ENCODE measurements at places on chromosomes 3 and 15.

GRCh38 chr3:106089806-106090205, 221.0 kb upstream of the CBLB start:
- no peak for DNase-seq

- DNase-seq = peak; percentile 79
These were observed 315.1 kb upstream of the CBLB start for GRCh38 chr3:106183762-106184391.

- DNase-seq = no peak
These were observed 63.7 kb upstream of the DLG1 start for GRCh38 chr3:197362081-197362480.

GRCh38 chr3:13063225-13063624, 10.0 kb downstream of the IQSEC1 start:
- DNase-seq = no peak

DNA sequence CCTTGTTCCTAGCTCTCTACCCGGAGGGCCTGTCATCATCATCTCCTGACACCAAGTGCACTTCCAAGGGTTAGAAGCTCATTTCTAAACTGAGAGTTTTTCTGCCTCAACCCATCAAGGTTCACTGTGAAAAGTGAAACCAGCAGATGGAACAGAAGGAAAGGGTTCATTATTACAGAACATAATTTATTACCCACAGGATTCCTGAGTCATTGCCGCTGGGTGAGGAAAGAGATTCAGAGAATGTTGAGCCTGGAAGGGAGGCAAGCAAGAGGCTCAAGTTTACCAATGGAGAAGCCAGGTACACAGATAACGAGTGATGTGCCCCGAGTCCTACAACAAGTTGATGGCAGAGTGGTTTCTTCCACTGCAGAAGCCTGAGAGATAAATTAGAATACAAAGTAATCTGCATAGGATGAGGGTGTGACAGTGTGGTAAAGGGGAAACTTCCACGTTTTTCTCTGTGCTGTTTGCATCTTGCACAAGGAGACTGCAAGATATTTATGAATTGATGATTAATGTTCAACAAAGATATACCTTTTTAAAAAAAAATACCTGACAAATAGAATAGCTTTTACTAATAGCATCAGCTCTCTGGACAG, 80.5 kb upstream of the SETMAR start:
- DNase-seq = peak; percentile 28

- peak; percentile 39 for DNase-seq
These were observed 188.7 kb upstream of the LINGO1 start for GRCh38 chr15:77821188-77821958.

GRCh38 chr15:31453558-31454318, 127.1 kb downstream of the KLF13 start:
- no peak for DNase-seq

DNA sequence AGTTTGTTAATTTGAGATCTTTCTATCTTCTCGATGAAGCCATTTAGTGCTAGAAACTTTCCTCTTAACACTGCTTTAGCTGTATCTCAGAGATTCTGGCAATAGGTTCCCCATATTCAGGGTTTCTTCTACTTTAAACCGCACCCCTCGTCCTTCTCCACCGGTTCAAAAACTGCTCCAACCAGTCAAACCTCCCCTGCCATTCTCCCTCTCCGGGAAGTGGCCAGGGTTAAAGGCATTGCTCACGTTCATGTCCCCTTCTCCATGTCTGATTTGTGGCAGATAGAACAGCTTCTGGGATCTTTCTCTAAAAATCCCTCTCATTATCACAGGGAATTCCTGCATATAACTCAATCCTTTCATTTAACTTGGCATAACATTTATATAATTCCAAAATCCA, 14.4 kb downstream of the ALDH1L1 start:
- DNase-seq = no peak

- DNase-seq = no peak
These were observed 158.7 kb upstream of the SPRED1 start for GRCh38 chr15:38093931-38094330.

DNA sequence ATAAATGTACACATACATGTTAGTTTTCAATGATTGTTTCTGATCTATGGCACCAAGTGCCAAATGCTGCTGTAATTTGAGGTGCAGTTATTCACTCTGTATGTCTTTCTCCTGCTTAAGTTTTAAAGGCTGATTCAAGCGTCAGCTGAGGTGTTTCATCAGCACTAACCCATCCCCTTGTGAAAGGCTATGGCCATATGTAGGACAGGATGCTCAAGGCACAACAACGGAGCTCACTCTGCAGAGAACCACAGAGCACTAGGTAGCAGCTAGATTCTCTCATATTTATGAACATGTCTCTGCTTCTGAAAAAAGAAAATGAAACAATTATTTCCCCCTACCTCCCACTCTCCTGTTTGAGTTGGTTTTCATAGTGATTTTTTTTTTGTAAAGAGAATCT, 340.0 kb upstream of the TMCO5A start:
- no peak for DNase-seq

- no peak for DNase-seq
These were observed 563.5 kb upstream of the CCDC54 start for GRCh38 chr3:106813742-106814141.

GRCh38 chr3:121885386-121885785, 8.8 kb upstream of the SLC15A2 start:
- peak; percentile 21 for DNase-seq

- no peak for DNase-seq
These were observed 33.4 kb upstream of the CHRM5 start for GRCh38 chr15:33934921-33935320.

DNA sequence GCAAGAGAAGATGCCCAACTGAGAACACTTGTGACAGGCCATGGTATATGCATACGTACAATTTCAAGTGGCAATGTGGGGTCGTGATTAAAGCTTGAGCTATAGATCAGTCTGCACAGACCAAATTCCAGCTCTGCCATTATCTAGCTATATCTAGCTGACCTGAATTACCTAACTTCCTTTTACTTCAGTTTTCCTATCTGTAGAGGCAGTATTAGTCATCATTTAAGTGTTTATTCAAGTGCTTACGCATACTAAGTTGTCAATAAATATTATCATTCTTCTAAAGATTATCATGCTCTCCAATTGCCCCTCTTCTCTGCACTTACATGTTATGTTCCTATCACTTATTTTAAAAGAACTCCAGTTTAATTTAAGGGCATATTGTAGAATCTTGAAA, 87.9 kb downstream of the ARPP21 start:
- DNase-seq = no peak

DNA sequence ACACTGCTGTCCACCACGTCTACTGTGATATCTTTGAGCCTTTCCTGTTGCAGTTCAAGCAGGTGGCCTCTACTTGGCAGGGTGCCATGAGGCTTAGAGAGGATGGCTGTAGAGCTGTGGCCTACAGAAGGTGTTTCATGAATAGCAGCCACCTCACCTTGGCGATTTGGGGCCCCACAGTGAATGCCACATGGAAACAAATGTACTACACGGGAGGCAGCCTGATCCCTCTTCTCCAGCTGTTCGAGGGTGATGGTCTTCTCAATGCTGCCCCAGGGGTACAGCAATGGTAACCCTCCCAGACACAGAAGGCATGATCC, 70.7 kb downstream of the FAM43A start:
- no peak for DNase-seq

- DNase-seq = no peak
These were observed 30.1 kb upstream of the ATP8B4 start for GRCh38 chr15:50149090-50149489.

DNA sequence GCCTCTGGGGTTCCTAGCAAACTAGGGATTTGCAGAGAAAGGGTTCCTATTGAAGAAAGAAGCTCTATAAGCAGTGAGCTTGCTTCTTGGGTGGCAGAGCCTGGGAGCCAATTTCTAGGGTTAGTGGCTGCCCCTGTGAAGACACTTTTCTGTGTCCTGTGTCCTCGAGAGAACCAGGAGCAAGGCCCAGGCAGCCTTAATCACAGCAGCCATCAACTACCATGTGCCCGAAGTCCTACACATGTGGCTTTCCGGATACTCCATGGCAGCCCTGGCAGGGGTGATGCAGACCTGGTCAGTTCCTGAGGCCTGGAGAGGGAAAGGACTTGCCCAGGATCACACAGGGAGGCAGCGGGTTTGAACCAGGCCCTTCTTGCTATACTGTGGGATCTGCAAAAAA, 27.7 kb upstream of the TSPAN3 start:
- no peak for DNase-seq

GRCh38 chr3:40658305-40658704, 133.5 kb downstream of the ZNF621 start:
- DNase-seq = no peak

- DNase-seq = no peak
These were observed 35.2 kb downstream of the NR1I2 start for GRCh38 chr3:119817071-119817470.

- peak; percentile 5 for DNase-seq
These were observed 121.8 kb downstream of the PDZRN3 start for GRCh38 chr3:73502609-73503583.

DNA sequence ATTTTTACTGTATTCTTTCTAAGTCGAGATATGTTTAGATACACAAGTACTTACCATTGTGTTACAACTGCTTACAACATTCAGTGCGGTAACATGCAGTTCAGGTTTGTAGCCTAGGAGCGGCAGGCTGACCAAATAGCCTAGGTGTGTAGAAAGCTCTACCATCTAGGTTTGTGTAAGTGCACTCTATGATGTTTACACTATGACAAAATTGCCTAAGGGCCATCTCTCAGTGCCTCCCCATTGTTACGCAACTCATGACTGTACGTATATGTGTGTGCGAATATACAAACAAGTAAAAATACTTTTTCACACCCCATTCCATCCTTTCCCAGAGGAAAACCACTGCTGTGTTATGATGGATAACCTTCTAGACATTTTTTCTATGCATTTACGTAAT, 44.3 kb downstream of the PXYLP1 start:
- DNase-seq = peak; percentile 40

DNA sequence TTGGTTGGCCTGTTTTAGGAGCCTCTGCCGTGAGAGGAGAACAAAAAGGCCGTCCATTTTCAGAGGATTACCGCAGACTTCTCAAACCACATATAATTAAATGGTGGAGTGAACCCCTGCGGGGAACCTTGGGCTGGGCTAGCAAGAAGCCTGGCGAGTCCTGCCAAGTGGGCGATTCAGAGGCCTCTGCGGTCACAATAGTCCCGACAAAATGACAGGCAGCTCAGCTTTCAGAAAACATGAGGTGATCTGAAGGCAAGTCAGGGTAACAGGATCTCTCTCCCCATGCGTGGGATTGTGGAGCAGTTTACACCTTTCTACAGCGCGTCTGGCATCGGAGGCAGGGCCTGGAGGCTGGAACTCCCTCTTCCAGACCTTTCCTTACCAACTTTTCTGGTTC, 134.8 kb downstream of the ASB7 start:
- no peak for DNase-seq

GRCh38 chr3:53493595-53493962, 832 bp upstream of the CACNA1D start:
- DNase-seq = no peak

DNA sequence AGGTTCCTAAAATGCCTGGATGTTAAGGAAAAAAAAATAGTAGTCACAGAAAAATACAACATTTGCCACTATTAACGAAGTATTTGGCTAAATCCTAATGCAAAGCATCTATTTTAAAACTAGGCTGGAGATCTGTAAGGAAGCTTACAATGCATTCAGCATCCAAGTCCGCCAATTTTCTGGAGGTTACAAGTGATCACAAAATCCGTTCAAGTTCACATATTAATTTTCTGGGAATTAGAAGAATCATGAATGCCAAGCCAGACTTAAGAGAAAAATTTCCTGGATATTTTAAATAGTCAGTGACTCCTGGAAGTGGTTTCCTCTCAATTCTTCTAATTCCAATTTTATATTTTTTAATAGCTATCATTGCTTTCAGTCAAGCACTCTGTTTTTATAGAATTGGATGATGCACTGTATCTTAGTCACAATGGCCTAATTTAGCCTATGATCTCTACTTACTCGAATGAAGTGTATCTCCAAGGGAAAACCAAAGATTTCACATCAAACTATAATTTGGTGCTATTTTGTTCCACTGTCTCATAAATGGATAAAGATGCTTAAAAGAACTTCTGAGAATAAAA, 60.4 kb downstream of the P3H2 start:
- DNase-seq = no peak

DNA sequence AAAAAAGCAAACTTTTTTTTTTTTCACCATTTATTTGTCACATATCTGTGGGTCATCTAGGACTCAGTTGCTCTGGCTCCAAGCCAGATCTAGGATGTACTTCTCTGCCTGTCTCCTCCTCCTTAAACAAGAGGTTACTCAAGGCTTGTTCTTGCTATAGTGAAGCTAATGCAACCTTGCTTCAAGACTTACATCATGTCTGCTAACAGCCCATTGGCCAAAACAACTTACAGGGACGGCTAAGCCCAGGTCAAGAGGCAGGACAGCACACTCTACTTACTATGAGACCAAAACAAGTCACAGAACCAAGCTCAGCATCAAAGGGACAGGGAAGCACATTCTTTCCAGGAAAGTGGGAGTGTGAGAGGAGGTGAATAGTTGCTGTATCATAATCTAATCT, 123.8 kb upstream of the BNIP2 start:
- no peak for DNase-seq

- DNase-seq = no peak
These were observed 56.3 kb upstream of the LRIG1 start for GRCh38 chr3:66557170-66557569.

DNA sequence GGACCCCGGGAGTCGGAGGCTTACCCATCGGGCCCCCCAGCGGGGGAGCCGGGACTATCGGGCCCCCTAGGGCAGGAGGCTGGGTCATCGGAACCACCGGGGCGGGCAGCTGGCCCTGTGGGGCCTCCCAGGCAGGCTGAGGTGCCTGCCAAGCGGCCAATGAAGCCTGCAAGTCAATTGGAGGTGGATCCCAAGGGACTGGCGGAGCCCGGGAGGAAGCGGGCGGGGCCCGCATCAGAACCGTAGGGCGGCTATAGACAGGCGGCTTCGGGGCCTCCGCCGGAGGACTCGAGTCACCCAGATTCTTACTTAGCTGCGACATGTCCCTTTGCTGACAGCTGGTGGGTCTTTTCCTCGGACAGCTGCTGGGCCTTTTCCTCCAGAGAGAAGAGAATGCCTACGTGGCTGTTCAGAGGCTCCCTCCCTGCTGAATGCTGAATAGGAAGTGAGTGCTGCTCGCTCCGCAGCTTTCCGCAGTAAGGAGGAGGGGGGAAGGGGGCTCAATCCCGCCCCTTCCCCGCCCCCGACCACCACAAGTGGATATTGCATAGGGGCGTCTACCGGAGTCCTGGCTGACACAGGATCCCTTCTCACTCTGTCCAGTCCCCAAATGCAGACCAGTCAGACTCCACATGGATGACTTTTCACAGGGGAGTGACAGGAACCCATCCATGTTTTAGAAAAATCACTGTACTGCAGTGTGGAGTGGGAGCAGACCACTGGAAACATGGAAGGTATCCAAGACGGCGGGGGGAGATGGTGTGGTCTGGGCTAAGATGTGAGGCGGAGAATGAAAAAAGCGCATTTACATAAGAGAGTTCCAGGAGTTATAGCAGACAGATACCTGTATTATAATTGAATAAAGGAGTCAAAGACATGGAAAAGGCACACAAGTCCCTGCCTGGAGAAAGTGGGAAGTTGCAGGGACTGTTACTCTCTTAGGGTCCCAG, at the start of gene MAGEL2:
TSS of gene MAGEL2 (minus strand) at position 447 of the 950 bp plus-strand sequence. CDS start at position 322, 125 bp downstream.
- DNase-seq = no peak

GRCh38 chr3:69283913-69284611, 101.8 kb downstream of the FRMD4B start:
- no peak for DNase-seq

GRCh38 chr3:13703071-13703470, 154.1 kb downstream of the FBLN2 start:
- DNase-seq = no peak

Measured in NCI-H226 (cell line).